Stimulated activated CD8-positive, alpha-beta memory T cell treated with anti-CD3 and anti-CD28 coated beads, Interleukin-4, amount 100 ng/mL, for 24 hours (primary cell): ENCODE measurements at places on chromosomes 13 and 19.

DNA sequence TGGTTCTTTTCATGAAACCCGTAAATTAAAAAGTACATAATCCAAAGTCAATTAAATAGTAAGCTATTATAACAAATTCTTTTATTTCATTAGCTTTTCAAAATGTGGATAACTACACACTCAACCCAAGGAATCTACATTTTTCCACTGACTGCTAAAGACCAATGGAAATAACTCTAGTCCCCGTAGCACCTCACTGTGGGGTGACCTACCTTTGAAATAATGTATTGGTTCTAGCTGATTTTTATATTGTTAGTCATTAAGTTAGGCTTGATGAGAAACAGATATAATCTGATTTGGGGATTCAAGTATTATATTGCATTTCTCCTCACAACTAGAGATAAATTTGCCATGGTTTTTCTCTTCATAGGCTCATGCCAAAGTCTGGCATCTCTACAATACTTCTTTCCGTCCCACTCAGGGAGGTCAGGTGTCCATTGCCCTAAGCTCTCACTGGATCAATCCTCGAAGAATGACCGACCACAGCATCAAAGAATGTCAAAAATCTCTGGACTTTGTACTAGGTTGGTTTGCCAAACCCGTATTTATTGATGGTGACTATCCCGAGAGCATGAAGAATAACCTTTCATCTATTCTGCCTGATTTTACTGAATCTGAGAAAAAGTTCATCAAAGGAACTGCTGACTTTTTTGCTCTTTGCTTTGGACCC lies 37.3 kb downstream of the KL start:
- DNase-seq = no peak

- DNase-seq = peak; percentile 53
These were observed at the start of gene LRFN3 for GRCh38 chr19:35935911-35936737. Gene LRFN3, plus strand, starts transcription at chr19:35936374. Its CDS starts 3,052 bp downstream, at chr19:35939426.

DNA sequence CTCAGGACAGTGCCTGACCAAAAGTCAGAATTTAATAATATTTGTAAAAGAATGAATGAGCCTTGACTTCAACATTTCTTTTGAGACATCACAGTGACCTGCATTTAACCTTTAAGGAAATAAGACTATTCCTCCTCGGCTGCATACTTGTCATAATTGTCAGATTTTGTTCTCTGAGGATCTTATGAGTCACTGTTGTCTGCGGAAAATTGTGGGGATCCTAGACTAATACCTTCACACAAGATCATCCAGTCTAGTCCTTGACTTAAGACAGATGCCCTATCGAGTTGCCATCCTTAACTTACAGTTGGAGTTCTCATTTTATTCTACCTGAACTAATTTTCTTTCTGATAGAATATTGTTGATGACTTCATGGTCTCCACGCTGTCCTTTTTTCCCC lies 198.4 kb downstream of the DLEU7 start:
- DNase-seq = no peak

DNA sequence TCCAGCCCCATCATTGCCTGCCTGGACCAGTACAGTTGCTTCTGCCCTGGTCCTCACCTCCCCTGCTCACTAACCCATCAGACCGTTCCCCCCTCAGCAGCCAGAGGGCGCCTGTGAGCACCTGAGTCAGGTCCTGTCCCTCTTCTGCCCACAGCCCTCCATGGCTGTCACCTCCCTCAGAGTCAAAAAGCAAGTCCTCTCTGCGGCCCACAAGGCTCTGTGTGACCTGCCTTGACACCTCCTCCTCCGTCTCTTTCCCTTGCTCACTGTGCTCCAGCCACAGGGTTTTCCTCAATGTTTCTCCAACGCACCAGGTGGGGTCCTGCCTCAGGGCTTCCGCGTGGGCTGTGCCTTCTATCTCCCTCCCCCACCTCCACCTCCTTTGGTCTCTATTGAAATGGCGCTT lies 29.4 kb upstream of the PTPRS start:
- DNase-seq = peak; percentile 55

GRCh38 chr19:2503521-2504109 lies 27.7 kb downstream of the GADD45B start:
- DNase-seq = peak; percentile 71

GRCh38 chr19:43224855-43225253 lies 19.4 kb upstream of the PSG4 start:
- no peak for DNase-seq

DNA sequence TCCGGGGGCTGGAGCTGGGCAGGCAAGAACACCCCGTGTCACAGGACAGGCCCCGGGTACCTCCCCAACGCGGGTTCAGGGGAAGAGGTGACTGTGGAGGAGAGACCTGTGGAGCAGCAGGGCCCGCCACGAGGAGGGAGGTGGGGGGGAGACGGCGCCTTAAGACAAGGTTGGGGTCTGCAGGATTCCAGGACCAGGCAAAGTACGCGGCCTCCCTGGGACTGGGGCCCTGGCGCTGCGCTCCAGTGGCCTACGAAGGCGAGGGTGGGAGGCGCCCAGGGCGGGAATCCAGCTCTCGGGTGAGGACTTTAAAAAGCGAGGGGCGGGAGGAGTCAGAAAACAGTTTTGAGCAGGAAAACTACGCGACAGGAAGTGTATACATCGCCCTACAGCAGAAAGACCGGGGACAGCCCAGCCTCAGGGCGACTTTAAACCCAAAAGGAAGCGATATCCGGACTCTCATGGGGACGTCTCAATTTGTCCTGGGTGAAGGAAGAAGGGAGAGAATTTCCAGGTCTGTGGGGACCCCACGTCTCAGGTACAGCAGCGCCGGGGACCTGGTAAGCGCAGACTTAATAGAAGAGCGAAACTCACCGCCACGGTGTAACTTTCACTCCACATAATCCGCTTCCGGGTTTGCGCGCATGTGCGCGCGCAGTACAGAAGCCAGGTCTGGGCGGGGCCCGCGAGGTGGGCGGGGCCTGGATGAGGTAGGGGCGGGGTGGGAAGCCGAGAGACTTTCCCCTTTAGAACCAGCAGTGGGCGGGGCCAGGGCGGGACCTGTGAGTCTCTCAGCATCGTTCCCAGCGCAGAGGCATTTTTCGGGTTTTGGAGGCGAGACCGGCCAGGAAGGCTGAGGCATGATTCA lies at the start of gene ZNF83:
Gene ZNF83, minus strand, starts transcription at position 638 of the 868 bp plus-strand sequence.
- DNase-seq = peak; percentile 83

GRCh38 chr13:75341028-75341427 lies 140.9 kb downstream of the TBC1D4 start:
- DNase-seq = no peak

DNA sequence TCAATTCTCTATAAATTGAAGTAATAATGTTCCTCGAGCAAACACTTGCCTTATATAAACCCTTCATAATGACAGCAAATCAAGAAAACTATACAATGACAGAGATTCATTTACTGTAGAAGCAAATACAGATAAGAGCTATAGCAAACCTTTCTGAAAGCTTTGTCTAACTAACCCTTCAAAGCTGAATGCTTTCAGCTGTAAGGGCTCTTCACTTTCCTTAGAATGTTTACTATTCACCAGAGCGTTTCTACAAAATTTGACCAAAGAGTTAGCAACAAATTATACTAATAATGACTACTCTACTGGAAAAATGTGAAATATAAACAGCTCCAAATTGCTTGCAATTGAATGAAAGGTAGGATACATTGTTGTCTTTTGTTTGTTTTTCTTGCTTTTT lies 218.1 kb downstream of the SLITRK5 start:
- no peak for DNase-seq

DNA sequence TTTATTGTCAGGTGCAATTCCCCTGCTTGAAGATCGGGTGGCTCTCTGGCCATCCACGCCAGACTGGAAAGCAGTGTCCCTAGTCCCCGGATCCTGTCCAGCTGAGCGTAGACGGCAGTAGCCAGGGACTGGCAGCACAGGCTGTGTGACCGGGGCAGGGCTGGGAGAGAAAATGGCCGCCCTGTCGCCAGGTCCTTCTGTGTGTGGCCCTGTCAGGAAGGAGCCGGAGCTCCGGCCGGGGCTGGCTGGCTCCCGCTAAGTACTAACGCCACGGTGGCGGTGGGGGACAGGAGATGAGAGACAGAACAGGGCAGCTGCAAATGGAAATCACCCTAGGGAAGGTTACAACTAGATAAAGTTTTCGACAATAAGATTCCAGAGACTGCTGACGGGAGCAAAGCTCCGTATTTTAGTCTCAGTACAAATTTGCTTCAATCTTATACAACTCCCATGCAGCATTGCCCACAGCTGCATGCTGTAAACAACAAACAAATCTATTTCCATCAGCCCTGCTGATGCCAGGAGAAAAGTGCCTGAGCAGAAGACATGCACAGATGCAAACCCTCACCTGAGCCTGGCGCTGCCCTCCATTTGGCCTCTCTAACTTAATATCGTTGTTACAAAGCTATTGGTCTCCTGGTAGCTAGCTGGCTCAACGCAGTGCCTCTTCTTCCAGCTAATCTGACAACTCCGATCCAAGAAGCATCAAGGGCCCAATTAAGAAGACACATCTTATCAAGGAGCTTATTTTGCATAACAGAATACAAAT lies 253.0 kb downstream of the TSHZ3 start:
- no peak for DNase-seq

DNA sequence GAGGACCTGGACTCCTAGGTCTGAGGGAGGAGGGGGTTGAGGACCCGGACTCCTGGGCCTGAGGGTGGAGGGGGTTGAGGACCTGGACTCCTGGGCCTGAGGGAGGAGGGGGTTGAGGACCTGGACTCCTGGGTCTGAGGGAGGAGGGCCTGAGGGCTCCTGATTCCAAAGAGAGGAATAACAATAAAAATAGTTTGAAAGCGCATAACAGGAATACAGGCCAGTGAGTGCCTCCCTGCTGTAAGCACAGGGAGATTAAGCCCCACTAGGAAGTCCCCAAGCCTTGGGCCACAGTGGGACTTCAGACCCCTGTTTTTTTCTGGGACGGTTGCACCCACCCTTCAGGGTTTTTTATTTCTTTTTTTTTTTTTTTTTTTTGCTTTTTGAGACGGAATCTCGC lies 1.2 kb upstream of the SBK2 start:
- no peak for DNase-seq

DNA sequence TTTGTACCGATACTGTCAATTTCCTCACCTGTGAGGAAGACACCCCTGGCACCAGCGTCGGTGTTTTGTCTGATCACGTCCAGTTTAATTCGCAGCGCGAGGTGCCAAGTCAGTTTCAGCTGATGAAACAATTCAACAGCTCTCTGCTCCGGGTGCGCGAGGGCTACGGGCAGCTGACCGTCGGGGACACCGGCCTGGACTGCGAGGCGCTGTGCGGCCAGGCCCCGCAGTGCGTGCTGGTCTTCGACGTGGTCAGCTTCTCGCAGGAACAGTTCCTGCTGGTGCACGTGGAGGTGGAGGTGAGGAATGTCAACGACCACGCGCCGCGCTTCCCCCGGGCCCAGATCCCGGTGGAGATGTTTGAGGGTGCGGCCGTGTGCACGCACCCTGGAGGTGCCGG lies 171.5 kb downstream of the OLFM4 start:
- no peak for DNase-seq

- no peak for DNase-seq
These were observed 232.2 kb downstream of the GGACT start for GRCh38 chr13:100356426-100356825.

- DNase-seq = no peak
These were observed 167.5 kb upstream of the TSHZ3 start for GRCh38 chr19:31516756-31517155.

- DNase-seq = no peak
These were observed 13.4 kb downstream of the THOP1 start for GRCh38 chr19:2798733-2799132.

DNA sequence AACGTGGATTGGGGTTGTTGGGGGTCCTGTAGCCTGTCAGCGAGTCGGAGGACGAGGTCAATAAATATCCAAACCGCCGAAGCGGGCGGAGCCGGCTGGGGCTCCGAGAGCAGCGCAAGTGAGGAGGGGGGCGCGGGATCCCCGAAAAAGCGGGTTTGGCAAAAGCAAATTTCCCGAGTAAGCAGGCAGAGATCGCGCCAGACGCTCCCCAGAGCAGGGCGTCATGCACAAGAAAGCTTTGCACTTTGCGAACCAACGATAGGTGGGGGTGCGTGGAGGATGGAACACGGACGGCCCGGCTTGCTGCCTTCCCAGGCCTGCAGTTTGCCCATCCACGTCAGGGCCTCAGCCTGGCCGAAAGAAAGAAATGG lies 754 bp upstream of the SIX5 start:
- no peak for DNase-seq

DNA sequence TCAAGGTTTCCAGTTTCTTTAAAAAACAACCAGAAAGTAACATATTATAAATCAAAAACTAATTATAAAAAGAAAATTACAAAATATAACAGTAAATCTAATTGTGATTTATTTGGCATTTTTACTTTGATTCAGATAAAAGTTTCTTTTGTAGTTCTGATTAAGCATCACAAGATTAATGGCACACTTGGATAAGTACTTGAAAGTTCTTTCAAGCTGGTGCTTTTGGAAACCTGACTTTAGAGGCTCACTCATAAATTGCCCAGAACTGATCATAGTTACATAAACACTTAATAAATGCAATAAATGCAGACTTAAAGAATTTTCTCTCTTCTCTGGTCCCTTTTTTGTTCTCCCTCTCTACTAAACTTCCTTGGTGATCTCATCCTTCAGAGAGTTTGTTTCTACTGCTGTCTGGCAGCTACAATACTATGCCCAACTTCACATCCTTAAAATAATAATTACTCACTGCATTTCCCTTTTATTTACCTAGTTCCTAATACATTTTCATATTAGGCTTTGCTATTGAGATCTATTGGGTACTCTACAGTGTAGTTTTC lies 1417.0 kb downstream of the EFNB2 start:
- DNase-seq = no peak

GRCh38 chr19:10238172-10238783 lies 7.1 kb upstream of the S1PR2 start:
- no peak for DNase-seq

GRCh38 chr19:8552810-8553209 lies 24.4 kb downstream of the MYO1F start:
- DNase-seq = no peak

DNA sequence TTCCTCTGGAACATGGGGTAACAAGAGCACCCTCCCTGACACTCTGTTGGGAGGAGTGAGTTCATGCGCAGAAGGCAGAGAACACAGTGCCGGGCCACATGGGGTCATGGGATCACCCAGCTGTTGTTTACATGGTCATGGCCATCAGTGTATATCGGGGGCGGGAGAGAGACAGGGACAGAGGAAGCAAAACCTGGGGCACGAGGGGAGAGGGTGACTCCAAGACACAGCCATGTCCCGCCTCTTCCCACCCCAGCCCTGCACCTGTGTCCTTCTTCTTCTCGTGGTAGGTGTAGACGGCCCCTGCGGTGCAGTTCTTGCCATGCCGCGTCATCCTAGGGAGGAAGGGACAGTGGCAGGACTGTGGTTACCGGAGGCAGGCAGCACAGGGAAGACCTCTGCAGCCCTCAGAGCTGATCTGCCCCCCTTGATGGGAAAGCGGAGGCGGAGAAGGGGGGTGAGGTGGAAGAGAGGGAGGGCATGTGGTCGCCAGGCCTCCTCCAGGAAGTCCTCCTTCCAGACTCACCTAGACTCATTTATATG lies 19.9 kb downstream of the NOSIP start:
- DNase-seq = no peak

- no peak for DNase-seq
These were observed 41.7 kb upstream of the CEACAM20 start for GRCh38 chr19:44570984-44571684.
